ENCODE measurements at places on chromosomes 1 and 21.

DNA sequence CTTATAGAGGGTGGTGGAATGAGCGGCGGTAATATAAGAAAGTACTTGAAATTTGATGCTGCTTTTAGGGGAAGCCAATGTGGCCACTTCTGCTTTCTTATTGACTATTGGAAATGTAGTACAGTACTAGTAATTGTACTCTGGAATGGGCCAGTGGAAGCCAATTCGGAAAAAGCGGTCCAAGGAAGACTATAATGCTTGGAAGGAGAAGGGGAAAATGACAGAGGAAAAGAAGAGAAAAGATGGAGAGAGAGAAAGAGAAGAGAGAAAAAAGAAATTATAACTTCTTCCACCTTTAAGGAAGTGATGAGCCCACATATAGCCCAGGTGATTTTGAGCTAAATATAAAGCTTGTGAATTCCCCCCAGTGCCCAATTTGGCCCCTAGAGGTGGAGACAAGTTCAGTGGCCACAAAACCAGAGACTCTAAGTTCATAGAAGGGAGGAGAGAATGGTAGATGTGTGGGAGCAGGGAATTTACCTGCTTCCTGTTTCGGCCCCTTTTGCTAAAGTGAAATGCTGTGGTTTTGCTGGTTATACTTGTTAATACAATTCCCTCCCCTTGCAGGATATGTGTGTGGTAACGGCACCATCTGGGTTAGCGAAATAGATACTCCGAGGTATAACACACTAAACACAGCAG, 35.7 kb upstream of the DUSP10 start:
- DNase-seq: peak; percentile 56

GRCh38 chr1:60637651-60638050, 444.7 kb upstream of the NFIA start:
- DNase-seq: no peak

DNA sequence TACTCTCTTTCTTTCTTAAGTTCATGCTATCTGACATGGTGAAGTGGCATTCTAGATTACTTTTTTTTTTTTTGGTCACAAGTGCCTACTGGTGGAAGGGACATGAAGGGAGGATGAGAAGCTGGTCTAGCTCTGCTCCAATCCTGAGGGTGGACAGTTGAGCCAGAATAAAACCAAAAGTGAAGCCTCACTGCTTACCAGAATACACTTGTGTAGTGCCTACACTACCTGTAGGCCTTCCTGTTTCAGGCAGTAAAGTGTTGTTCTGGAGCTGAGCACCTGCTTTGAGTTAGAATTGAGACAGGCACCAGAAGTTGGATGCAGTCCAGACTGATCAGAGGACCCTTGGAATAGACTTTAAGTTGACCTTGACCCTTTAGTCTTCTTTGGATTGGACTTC, 40.4 kb upstream of the APOBEC4 start:
- no peak for DNase-seq

DNA sequence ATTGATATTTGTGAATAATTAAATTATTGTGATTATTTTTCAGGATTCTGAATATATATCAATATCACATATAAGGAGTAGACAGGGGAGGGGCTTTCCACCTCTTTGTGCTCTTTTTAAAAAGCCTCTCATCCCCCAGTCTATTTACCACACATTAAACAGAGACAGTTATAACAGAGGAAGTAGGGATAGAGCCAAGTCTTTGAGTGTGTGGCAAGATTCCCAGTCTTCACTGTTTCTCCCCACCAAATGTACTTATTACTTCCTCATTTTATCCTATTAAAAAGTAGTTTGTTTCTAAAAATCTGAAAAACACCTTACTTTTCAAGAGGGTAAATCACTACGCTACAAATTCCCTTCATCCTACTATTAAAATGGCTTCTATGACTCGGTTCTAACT, 46.7 kb downstream of the EPS15 start:
- DNase-seq: no peak

GRCh38 chr1:117271959-117272358, 61.2 kb upstream of the VTCN1 start:
- no peak for DNase-seq

DNA sequence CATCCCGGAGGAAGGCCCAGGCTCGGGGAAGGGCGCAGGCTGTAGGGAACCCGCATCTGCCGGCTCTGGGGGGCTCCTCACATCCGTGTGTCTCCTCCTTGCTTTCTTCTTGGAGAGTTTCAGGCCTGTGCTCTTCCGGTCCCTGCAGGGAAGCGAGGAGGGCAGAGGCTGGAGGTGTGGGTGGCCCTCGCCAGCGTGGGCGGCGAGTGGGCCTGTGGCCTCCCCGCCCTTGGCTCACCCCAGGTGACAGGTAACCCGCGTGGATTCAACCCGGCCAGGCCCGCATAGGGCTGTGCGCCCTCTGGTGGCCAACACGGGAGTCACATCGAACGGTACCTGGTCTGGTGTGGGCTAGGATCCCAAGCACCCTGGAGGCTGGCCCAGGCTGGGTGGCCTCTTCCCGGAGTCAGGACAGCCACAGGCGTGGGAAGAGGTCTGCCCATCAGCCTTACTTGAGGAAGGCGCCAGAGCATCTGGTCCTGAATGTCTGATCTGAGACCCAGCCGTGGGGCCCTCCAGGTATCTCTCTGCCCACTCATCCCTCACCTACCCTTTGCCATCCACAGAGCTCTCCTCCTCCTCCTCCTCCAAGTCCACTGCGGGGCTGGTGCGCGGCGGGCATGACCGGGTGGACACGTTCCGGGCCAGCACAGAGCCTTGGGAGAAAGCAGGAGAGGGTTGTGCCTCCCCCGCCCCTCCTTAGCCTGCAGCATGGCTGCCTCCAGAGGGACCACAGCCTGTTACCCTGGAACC, 9.6 kb upstream of the TNFRSF25 start:
- DNase-seq: peak; percentile 83

GRCh38 chr1:45400049-45400448, 59.8 kb upstream of the MUTYH start:
- no peak for DNase-seq

DNA sequence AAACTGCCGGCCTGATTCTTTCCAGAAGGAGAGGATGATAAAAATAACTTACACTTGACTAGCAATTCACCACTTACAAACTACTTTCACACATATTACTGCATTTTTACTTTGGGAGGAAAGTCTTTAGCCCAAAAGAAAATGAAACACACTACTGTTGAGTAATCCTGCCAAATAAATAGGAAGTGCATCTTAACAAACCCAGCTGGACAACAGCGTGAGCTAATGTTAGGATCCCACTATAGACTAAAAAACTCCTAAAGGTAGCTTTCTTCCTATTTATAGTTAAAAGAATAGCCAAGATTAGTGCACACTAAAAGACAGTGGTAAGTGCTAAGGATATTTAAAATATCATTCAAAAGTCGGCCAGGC, 83.8 kb downstream of the HSF2BP start:
- no peak for DNase-seq

DNA sequence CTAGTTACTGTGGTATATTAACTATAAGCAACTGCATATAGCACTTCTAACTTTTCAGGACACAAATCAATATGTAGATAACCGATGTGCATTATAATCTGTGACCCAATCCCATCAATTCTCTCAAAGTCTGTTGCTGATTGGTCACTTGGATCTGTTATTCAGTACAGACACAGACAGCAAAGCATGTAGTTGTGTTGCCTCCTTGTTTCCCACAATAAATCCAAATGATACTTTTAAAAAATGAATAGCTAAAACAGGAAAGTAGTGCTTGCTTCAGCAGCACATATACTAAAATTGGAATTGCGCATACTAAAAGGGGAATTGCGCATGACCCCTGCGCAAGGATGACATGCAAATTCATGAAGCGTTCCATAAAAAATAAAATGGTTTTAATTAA, 28.1 kb downstream of the NDC1 start:
- DNase-seq: no peak

DNA sequence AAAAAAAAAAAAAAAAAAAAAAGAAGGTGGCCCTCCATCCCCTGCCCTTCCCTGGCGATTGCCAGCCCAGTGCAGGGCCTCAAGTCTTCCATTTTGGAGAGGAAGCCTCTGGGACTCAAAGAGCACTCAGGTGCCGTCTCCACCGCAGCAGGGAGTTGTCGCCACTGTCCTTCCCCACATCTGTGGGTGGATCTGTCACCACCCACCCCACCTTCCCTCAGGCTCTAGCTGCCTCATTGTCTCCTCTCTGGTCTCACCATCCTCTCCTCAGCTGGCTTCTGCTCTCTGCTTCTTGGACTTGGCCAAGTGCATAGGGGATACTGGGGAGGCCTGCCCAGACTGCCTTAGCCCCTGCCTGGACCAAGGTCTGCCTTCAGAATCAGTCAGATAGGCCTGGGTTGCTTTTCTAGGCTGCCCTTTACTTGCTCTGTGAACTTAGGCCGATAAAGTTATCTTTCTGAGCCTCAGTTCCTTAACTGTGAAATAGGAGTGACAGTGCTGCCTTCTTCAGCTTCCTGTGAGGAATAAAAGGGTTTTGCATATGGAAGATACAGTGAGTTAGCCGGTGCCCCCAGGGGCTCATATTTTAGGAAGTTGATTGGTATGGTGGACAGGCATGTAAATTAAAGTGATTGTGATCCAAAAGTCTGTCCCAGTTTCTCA, 15.8 kb downstream of the RCC1 start:
- no peak for DNase-seq

GRCh38 chr1:7940745-7941436, at the start of gene TNFRSF9:
Gene TNFRSF9 (minus strand): TSS chr1:7940839. CDS start chr1:7939994, 845 bp downstream.
- DNase-seq: peak; percentile 87

DNA sequence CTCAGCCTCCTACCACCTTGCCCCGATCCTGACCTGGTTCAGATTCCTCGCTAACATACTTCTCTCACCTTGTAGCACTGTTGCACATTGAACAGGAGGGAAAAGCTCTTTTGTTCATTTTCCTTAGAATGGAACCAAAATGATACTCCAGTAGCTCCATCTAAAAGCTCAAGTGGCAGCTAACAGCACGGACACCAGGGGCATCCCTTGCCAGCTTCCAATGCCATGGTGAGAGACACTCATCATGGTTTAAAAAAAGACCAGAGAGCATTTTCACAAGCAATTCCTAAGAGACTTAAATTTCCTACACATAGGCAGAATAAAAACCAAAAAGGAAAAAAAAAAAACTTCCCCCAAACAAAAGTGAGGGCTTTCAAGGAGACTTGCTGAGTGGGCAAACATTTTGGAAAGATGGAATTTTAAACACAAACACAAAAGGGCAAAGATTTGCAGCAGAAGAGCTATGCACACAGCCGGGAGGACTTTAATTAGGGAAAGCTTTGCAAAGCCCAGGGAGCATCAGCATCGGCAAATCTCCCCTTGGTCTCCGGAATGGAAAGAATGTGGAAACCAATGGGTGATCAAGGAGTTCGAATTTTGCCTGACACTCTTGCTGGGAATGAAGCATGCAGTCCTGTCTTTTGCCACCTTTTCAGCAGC, 84.3 kb downstream of the CAPZB start:
- no peak for DNase-seq

DNA sequence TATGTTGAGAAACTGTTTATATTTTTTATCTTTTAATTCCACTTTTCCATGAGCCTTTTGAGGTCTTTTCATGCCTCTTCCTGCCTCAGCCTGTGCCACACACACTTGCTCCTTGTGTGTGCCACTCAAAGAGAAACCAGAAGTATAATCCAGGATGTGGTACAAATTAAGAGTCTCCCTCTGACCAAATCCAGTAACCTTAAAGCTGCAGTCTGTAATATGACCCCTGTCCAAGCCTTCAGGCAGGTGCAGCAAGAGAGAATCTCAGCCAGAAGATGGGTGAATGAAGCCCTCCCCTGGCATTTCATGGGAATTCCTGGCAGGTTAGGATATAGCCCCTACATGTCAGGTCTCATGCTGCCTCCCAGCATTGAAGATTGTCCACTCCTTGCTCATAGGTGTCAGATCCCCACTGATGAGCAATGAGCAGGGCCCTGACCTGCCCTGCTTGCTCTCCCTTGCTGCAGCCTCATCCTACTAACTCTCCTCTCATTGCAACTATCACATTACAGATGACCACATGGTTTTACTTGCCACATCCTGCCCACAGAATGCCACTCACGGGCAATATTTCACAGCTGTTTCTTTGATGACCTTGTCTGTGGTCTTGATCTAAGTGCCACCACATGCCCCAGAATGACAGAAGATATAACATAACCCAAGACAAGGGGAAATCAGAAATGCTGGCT, 169.3 kb downstream of the SEC16B start:
- DNase-seq: no peak

GRCh38 chr1:119808491-119808890, 2.8 kb downstream of the REG4 start:
- no peak for DNase-seq

DNA sequence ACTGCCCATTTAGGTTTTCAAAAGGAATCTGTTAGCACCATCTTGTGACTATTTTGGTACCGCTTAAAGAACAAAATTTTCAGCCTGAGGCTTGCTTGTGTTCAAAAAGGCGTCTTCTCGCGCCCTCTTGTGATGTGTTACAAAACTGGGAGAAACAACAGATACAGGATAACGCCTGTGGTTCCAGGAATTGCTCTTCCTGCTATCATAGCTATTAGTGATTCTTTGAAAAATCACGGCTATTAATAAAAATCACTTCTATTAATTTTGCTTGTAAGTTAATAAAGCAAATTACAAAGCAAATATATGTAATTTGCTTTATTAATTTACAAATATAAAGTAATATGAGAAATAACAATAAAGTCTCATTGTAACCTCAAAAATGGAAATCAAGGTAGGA, 82.2 kb upstream of the ABCD3 start:
- DNase-seq: no peak

- DNase-seq: no peak
Measured at GRCh38 chr1:86537928-86538695, 8.8 kb upstream of the CLCA4 start.

- no peak for DNase-seq
Measured at GRCh38 chr1:7113136-7113535, 327.9 kb downstream of the CAMTA1 start.

DNA sequence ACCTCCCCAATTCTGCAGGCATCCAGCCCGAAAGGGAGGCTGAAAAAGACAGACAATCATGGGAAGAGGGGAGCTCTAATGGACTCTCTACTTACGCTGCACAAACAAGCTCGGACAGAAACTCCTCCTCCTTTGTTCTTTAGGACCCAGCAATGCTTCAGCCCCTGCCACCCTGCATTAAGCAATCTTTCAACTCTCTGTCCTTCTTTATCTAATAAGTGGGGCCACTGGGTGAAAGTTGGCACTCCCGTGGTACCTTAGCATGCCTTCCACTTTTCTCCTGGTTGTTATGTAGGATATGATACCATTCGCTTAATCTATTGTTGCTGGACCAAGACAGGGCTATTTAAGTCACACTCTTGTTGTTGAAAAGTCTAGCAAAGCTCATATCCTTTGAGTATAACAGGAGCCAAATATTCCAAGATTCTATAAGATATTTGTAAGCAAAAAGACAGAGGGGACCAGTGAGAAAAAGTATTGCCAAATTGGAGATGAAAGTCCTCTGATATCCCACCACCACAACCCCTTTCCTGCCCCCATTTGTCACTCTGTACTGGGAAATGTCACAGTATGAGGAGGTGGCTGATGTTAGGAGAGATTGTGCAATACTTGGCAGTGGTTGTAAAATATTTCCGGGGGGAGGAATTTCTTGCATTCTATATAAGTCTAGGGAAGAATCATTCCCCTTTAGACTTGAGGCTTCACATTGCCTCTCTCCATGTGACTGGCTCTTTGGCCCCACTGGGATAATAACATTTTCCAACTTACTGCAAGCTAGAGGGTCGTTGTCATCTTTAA, 137.3 kb upstream of the GJB5 start:
- DNase-seq: no peak
